ENCODE measurements at places on chromosomes 16 and 17.
A peak's percentile ranks its signal among the peaks of the same experiment; 100 is the strongest.

- DNase-seq: no peak
Measured at GRCh38 chr16:67647111-67647651, 2.2 kb downstream of the CARMIL2 start.

DNA sequence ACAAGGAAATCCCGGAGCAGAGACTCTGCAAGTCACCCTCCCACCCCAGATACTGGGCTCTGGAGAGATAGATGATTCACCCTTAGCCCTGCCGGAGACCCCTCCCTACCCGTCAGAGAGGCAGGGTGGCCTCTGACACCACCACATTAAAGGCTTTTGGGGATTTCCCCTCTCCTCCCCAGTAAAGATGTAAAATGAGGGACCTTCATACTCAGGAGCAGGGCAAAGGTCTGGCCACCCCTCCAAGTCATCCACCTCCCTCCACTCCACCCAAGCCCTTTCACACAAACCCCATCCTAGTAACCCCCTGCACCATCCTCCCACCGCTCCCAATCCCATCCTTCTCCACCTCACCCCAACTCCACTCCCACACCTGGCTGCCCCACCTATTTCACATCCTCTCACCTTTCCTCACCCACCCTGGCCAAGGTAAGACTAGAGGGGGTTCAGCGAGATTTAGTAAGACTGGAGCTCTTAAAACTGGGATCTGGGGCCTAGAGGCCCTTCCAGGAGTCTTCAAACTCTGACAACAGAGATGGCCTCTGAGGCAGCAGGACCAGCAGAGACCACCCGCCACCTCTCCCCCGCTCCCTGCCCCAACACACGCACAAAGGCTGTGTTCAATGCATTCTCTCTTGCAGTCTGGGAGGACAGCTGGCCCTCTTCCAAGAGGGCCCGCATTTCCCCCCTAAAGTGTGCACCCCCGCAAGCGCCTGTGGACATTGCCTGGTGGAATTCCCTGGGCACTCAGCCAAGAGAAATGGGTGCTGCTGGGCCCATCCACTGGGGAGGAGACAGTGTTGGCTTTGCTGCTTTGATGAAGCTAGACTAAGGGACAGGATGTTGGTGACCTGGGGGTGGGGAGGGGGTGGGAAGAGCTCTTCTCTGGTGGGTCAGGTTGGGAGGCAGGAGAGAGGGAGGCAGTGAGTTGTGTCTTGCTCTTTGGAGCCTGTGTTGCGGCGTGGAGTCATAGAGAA lies 1.1 kb downstream of the ABAT start:
- DNase-seq: peak; percentile 33

- no peak for DNase-seq
Measured at GRCh38 chr16:48300391-48300856, 53.1 kb upstream of the ABCC11 start.

GRCh38 chr16:68263559-68264127 lies 683 bp upstream of the SLC7A6 start:
- no peak for DNase-seq

GRCh38 chr16:4683255-4684057 lies 9.9 kb upstream of the NUDT16L1 start:
- no peak for DNase-seq

DNA sequence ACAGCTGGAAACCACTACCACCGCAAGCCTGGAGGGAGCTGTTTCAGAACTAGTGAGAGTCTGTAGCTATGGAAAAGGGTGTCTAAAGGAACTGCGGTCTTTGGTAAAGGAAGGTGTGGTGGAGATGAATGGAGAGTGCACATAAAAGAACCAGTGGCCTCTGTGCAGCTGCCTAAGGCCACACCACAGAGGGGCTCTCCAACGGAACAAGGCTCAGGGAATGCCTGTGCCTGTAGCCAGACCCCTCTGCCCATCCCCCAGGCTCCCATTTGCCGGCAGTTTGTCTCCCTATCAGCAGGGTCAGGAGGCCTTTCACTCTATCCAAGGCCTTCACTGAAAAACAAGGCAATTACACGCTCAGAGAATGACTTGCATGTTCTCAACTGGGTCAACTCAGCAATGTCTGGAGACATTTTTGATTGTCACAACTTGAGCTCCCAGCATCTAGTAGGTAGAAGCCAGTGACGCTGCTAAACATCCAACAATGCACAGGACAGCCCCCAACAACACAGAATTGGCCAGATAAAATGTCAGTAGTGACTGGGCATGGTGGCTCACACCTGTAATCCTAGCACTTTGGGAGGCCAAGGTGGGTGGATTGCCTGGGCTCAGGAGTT lies 3.3 kb upstream of the FDXR start:
- DNase-seq: no peak

GRCh38 chr16:80580109-80580832 lies 39.5 kb downstream of the DYNLRB2 start:
- peak; percentile 35 for DNase-seq

GRCh38 chr17:42873315-42873714 lies 22.3 kb downstream of the AOC3 start:
- DNase-seq: no peak

DNA sequence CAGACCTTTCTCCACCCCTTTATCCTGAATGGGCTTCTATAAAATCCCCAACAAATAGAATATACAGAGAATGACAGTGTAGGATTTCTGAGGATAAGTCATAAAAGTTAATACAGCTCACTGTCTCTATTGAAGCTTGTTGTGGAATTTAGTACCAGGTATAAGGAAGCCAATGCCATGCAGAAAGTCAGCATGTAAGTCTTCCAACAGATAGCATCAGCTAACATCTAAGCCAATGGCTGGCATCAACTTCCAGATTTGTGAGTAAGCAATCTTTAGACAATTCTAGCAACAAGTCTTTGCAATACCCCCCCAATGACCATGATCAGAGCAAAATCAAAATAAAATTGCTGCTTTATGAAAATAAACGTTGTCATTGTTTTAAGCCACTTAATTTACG lies 22.5 kb upstream of the LRRC37A3 start:
- DNase-seq: no peak

Data from activated T-helper 1 cell treated with Interleukin-2 at 50 U/mL for 16 hours (primary cell).